Foreskin keratinocyte (primary cell): ENCODE measurements at places on chromosomes 12 and 14.

DNA sequence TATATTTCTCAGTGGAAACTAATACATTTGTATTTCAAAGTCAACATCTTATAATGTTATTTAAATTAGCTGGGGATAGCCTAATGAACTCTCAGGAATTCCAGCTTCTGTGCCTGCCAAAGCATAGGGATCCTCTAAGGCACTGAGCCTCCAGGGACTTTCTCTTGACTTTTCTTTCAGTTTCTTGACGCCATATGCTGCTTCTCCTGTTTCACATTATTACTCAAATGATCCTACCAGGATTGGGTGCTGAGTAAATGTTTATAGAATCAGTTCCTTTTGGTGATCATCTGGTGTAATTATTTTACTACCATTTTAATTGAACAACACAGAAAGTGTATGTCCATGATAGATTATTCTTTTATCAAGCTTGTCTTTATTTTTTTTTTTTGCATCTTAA lies 7.9 kb downstream of the METTL25 start:
- no peak for DNase-seq

DNA sequence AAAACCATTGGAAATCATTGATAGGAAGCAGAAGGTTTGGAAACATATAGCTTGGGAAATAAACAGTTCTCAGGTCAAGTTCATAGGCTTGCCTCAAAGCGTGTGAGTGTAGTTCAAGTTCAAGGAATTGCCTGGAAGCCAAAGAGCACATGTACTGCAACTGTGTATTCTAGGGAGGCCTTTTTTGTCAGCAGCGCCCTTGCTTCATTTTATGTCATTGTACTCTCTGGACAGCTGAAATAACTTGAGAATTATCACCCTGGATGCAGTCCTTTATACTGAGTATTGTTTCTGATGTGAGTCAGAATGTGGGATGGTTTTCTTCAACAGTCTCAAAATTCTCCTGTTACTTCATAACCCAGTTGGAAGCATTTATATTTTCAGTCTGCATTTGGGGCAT lies 16.0 kb upstream of the EVL start:
- DNase-seq, result no peak

GRCh38 chr12:94555687-94556086 lies 94.7 kb downstream of the TMCC3 start:
- DNase-seq, result no peak

- no peak for DNase-seq
Observed at GRCh38 chr14:103190741-103191140, 67.5 kb downstream of the TNFAIP2 start.

DNA sequence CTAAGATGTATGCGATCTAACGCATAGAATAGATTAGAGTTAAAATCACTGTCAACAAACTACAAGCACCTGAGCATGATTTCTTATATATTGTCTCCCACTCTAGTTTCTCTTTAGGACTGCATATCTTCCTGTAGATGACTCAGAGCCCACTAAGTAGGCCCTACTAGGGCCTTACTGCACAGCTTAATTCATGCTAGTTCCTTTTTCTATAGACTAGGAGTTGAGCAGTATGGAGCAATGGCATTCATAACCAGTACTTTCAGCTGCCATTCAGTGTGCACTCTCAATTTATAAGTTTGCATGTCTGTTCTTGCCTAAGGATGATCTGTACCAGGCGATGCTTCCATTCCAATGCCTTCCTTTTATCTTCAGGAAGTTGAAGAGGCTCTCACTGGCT lies 103.5 kb downstream of the METTL25 start:
- DNase-seq, result peak; percentile 75
